ENCODE measurements at places on chromosomes 12 and 14.

DNA sequence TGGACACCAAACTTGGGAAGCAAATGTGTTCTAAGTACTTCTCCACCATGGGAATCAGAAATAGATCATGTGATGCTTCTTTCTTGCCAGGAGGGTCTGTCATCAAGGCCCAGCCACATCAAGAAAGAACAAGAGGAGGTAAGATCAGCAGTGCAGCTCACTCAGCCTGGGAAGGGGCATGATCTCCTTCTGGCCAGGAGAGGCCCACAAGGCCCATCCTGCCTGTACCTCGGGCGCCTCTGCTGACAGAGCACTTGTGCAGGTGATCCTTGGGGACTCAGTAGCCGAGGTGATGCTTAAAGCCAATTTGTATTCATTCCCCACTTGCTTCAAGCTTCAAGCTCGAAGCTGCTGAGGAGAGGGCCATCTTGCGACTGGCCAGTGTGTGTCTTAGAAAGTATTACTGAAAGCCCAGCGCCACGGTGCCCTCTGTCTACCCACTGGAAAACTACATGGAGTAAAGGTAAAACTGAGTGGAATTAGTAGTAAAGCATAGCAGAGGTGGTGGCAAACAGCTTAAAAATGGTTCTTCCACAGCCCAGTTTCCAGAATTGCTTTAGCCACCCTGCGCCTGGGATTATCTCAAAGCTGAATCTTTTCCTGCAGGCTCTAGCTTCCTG lies 26.2 kb downstream of the RTRAF start:
- DNase-seq: no peak

DNA sequence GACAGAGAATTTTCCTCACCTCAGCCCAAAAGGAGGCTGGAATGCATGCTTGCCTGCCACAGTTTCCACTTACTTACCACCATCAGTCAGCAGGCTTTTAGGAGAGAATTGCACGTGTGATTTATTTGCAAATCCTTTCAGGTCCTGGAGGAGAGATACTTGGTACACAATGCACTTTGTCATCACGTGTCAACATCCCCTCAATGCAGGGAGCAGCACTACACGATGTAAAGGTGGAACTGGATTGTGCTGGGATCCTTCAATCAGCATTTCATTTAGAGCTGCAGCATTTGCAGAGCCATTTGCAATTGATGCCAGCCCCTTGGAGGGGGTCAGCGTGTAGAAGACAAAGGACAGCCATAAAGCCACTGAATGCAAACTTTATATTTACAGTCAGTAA lies 218.1 kb downstream of the GLT1D1 start:
- no peak for DNase-seq

DNA sequence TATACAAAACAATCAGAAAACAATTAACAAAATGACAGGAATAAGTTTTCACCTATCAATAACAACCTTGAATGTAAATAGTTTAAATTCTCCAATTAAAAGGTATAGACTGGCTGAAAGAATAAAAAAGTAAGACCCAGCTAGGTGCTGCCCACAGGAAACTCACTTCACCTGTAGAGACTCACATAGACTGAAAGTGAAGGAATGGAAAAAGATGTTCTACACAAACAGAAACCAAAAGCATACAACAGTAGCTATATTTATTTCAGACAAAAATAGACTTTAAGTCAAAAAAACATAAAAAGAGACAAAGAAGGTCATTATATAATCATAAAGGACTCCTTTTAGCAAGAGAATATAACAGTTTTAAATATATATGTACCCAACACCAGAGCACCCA lies 152.4 kb upstream of the PWP1 start:
- DNase-seq: no peak

DNA sequence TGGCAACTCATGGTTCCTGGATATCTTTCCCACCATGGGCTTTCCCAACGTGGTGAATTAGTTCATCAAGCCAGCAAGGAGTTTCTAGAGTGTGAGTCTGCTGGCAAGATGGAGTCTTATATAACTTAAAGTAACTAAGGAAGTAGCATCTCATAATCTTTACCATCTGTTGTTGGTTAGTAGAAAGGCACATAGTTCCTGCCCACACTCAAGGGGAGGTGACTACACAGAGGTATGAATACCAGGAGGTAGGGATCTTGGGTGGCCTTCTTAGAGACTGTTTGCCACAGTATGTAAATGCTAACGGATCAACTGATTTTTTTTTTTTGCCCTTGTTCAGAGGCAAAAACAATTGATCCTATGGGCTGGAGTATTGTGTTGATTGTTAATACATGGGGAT lies 446.9 kb downstream of the ATP23 start:
- no peak for DNase-seq

DNA sequence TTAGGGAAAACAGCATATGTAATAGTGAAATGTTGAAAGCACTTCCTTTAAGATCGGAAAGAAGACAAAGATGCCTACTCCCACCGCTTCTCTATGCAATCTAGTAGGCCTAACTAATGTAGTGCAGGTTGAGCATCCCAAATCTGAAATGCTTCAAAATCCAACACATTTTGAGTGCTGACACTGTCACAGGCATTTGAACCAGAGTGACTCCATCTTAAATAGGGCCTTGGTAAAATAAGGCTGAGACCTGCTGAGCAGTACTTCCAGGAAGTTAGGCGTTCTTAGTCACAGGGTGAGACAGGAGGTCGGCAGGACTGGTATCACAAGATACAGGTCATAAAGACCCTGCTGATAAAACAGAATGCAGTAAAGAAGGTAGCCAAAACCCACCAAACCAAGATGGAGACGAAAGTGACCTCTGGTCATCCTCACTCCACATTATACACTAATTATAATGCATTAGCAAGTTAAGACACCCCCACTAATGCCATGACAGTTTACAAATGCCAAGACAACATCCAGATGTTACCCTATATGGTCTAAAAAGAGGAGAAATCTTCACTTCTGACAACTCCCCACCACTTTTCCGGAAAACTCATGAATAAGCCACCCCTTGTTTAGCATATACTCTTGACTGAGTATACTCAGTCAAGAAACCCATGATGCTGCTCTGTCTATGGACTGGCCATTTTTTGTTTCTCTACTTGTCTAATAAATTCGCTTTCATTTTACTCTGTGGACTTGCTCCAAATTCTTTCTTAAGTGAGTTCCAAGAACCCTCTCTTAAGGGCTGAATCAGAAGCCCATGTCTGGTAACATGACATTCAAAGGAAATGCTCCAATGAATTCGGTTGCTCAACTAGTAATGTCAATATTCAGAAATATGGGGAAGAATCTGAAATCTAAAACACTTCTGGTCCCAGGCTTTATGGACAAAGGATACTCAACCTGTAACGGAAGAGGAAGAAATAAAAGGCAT lies 47.1 kb upstream of the MTERF2 start:
- DNase-seq: no peak

GRCh38 chr14:89753828-89754412 lies 200.6 kb downstream of the EFCAB11 start:
- DNase-seq: no peak

GRCh38 chr12:464484-465267 lies 4.9 kb downstream of the B4GALNT3 start:
- no peak for DNase-seq

- no peak for DNase-seq
Measured at GRCh38 chr12:53997204-53998109, 2.5 kb upstream of the HOXC9 start.

DNA sequence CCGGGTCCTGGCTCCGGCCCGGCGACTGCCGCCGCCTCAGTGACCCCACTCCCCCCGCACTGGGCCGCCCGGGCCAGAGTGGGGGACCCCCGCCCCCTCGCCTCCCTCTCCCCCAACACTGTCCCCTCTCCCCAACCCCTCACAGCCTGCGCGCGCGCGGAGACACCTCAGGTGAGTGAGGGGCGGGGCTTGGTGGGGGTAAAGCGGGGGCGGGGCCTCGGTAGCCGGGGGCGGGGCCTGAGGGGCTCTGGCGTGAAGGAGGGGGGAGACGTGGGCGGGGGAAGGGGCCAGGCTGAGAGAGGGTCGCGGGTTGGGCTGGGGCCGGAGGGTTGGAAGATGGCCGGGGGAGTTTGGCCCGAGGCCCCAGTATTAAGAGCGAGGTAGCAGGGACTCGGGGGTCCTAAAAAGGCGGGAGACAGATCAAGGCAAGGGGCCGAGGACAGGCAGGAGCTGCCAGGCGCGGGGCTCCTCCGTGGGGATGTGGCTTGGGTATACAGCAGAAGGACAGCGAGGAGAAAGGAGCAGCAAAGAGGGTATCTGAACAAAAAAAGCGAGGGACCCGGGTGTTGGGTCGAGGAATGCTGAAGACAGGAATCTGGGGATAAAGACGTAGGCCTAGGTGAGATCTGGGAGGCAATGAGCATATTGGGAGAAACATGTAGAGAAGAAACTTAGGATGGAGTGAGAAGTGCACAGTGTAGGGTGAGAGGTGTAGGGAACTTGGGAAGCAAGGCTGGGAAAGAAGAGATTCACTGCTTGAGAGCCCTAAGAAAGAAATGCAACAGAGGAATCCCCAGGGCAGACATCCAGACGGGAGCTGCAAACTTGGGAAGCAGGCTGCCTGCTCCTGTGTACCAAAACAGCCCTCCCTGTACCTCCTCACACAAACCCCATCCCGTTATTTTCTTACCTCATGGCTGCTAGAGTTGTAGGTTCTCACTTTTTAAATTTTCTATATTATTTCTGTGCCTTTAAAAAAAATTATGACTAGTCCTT lies 10.8 kb downstream of the SUOX start:
- no peak for DNase-seq

GRCh38 chr12:67430708-67431335 lies 161.7 kb downstream of the CAND1 start:
- no peak for DNase-seq

DNA sequence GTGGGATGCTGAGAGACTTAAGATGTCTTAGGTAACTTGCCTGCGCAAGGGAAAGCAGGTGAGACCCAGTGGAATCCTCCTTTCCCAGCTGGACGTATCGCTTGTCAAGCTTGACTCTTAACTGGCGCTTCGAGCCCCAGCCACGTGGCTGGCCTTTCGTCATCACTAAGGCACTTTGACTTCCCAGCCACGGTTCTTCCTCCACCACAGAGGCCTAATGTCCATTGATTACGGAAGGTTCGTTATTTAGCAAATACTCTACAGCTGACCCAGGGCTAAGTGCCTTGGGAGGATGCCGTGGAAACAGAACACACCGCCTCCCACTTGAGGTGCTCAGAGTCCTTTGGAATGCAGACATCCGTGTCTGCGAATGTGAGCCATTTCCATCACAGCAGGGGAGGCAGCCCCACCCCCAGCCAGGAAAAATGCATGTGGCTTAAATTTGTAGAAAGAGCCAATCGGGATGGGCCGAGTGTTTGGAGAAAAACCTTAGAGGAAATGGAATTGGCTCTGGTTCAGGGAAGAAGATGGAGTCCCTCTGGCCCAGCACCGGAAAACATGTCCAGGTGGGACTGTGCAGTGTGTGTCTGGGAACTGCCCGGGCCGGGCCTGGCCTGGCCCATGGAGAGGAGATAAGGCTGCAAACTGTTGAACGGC lies 115.7 kb downstream of the PLXNC1 start:
- no peak for DNase-seq

GRCh38 chr14:99201351-99202073 lies 70.5 kb downstream of the BCL11B start:
- no peak for DNase-seq

- DNase-seq: peak; percentile 12
Measured at GRCh38 chr12:56634837-56635791, 5.0 kb upstream of the BAZ2A start.

DNA sequence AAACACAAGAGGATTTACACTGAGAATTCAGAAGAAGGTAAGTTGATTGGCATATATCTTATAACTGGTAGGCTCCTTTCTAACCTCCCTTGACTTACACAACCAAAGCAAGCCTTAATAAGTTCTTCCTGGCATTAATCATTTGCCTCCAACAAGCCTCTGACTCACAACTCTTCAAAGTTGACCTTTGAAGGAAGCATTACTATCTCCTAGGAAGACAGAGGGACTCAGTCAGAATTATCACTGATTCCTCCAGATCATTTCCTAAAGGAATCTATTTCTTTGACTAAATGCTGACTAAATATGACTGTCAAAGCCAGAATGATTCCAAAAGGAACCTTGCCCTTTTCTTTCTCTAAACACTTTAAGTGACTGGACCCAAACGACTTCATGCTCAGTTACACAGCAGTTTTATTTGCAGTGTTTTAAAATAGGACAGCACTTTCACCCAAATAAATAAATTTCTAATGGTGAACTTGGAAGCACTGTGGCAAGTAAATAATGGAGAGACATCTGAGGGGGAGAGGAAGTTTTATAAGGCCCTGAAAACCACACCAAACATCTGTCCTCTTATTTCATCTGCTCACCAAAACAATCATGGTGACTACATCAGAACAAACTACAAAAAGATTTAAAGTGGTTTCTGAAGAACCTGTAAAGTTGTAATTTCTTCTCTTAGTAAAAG lies 128.2 kb downstream of the KLHL28 start:
- no peak for DNase-seq

- DNase-seq: no peak
Measured at GRCh38 chr12:58895053-58895452, 25.3 kb downstream of the LRIG3 start.

GRCh38 chr14:96747608-96748007 lies 49.6 kb upstream of the VRK1 start:
- DNase-seq: no peak

- DNase-seq: no peak
Measured at GRCh38 chr12:123050331-123050831, 69.9 kb downstream of the ARL6IP4 start.

DNA sequence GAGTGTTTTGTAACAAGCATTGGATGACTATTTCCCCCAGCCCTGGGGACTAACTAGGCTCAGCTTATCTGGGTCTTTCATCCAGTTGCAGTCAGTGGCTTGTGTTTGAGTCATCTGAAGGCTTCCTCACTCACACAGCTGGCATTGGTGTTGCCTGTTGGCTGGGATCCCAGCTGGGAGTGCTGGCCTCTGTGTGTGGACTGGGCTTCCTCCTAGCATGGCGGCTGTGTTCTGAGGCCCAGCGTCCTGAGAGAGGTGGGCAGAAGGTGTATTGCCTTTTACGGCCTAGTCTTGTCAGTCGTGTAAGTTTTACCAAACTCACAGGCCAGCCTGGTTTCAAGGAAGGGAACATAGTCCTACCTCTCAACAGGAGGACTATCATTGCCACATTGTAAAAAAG lies 28.3 kb upstream of the PPP2R5C start:
- no peak for DNase-seq

- no peak for DNase-seq
Measured at GRCh38 chr14:94677747-94678146, 65.6 kb downstream of the SERPINA3 start.

DNA sequence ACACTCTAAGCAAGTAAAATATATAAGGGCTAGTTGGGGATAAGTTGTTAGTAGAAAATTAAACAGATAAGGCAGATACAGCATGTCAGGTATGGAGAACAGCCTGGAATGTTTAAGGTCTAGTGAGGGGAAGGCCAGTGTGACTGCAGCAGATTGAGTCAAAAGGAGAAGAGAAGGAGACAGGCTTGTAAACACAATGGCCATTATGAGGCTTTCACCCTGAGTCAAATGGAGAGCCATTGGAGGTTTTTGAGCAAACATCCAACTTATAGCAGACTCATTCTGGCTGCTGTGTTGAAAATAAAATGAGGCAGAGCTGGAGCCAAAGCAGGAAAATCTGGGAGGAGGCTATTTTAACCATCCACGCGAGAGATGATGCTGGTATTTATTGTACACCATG lies 142.0 kb downstream of the DUSP6 start:
- no peak for DNase-seq
